ENCODE measurements at places on chromosomes 4 and X.

DNA sequence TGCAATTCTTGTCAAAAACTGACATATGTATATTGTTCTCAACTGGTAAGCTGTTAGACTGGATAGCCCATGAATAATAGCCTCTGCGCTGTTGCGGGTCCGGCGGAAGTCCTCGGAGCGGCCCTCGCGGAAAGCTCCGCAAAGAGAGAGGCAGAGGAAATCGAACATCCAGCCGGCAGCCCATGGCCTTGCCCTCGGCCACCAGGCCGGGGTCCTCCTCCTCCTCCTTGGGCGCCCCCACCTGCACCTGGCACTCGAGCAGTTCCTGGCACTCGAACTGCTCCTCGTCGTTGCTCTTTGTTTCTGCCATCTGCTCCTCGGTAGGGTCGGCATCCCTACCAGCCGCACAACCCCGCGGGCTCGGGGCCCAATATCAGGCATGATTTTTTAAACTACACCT, 1176.3 kb downstream of the PCDH18 start:
- no peak for DNase-seq

- peak; percentile 13 for DNase-seq
Measured at GRCh38 chr4:87853108-87853507, 20.3 kb downstream of the MEPE start.

DNA sequence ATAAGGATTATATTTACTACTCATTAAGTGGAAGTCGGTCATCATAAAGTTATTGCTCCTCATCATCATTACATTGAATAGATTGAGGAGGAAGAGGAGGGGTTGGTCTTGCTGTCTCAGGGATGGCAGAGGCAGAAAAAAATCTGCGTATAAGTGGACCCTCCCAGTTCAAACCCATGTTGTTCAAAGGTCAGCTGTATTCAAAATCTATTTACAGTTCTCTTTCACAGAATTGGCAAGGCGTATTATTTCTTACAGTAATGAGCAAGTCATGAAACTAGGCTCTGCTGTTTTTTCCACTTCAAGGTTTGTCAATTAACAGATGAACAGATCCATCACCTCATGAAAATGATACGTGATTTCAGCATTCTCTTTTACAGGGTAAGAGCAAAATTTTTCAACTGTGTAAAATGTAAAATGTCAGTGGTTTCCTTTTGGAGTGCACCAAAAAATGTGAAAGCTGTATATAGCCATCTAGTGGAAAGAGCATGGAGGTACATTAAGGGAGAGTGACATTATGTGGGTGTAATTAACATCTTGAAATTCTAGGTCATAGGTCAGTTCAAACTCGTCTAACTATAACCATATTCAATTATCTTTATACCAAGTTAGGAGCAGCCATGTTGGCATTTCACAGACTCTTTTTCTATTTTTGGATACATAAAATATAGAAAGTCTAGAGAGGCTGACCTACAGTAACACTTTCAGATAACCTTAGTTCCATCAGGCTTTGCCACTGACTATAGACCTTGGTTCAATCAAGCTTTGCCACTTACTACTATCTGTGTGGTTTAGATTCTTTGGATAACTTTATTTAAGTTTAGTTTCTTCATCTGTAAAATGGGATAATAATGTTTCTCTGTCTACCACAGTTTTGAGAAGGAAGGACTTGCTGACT, 30.1 kb downstream of the NEIL3 start:
- DNase-seq: peak; percentile 30

DNA sequence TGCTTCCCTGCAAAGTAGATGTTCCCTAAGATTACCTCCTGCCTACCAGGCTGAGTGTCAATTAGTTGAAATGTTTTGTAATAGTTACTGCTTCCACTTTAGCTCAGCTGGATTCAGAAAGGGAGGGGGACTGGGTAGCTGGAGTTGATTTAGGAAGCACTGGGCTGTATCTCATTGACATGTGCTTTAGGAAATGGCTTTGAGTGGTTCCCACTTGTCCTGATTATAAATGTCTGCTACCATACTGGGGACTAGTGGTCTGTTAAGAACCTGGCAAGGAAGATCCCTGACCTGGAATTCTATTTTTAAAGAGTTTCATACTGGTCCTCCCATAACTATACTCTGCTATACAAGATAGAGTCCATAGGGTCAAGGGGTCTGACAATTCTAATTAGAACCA, 363.9 kb upstream of the PPP1R2C start:
- no peak for DNase-seq

GRCh38 chr4:122700178-122700725, 32.3 kb upstream of the BBS12 start:
- DNase-seq: no peak

GRCh38 chrX:107825698-107826237, at the start of gene MID2:
Gene MID2 (plus strand): TSS chrX:107825866. CDS start chrX:107826427, 561 bp downstream.
- DNase-seq: peak; percentile 39

GRCh38 chrX:44382871-44383270, 39.4 kb upstream of the EFHC2 start:
- DNase-seq: no peak

GRCh38 chr4:174537634-174538033, 15.3 kb upstream of the HPGD start:
- DNase-seq: no peak

DNA sequence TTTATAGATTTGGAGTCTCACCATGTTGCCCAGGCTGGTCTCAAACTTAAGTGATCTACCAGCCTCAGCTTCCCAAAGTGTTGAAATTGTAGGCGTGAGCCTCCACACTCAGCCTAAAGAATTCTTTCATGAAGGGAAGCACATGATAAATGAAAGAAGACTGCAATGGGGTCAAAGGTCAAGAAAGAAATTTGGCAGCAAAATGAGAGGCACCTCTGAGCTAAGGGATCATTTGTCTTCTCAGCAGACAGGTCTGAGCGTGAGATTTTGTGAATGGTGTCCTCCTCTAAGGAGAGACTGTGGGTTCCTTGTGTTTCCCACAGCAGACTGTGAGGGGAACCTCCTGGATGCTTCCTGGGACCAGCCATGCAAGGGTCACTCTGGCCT, 57.5 kb upstream of the EGFL6 start:
- no peak for DNase-seq
